ENCODE measurements at places on chromosomes 11 and 22.

DNA sequence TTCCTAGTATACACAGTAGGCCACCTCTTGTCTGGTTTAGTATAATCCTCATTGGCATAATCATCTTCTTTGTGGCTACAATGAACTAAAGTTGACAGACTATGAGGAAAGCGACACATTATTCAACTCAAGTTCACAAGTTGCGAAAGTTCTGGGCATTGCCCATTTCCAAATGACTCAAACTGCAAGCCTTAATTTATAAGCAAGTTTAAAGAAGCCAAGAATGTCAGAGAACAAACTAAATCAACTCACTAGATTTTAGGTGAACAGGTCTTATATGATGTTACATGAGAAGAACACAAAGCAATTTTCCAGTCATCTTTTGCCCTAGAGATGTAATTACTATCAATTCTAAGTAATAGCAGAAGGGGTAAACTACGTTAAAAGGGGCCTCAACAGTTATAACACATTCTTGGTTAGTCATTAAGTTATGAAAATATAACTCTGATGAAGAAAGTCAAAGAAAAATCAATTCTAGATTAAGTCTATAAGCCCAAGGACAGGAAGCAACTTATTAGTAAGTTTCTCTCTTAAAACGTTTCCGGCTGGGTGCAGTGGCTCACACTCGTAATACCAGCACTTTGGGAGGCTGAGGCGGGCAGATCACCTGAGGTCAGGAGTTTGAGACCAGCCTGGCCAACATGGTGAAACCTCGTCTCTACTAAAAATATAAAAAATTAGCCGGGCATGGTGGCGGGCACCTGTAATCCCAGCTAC lies 21.5 kb downstream of the PICALM start:
- DNase-seq = no peak

- no peak for DNase-seq
Observed at GRCh38 chr11:113222241-113222640, 92.1 kb upstream of the TTC12 start.

DNA sequence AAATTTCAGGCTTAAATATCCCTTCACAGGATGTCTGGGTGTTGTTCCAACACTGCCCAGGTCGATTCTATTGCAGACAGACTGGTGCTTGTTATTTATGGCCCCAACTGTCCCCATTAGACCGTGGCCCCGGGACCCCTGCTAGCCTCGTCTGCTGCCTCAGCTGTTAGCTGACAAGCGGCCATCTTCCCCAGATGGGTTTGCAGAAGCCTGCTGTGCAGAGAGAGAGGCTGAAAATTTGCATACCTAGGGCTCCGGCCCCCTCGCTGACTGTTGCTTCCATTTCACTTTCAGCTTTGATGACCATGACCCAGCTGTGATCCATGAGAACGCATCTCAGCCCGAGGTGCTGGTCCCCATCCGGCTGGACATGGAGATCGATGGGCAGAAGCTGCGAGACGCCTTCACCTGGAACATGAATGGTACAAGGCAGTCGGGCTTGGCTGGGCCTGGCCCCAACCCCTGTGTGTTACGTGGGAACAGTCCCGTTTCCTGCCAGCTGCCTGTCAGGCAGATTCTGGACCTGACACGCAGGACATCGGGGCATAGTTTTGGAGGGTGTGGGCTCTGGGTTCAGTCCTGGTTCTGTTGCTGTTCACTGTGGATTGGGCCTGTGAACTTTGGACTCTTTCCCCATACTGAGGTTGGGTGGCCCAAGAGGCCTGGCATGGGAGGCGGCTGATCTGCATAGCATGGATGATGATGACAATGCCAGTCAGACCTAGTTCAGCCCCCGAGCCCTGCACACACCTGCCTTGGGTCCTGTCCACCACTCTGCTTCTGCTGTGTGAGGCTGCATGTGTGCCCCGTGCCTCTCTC lies 16.4 kb downstream of the SMARCB1 start:
- DNase-seq = no peak

- DNase-seq = no peak
Observed at GRCh38 chr22:43707648-43708047, 104.5 kb downstream of the EFCAB6 start.

- DNase-seq = no peak
Observed at GRCh38 chr11:35304386-35304775, 115.0 kb downstream of the SLC1A2 start.

DNA sequence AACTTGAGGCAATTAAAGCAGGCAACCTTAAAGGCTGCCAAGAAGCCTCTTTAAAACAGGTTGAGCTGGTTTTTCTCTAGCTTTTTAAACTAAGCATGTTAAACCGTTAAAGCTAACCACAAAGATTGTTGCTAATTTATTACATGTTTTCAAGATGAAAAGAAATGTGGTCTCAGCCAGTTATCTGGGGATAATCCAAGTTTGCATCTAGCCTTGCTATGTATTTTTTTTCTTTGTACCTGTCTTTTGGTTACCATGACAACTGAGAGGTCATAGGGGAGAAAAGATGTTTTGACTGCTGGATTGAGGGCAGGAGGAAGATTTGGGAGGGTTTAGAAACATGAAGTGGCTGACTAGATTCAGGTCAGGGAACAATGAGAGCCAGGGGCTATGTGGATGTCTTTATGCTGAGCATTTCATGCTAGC lies 19.2 kb upstream of the PGM2L1 start:
- peak; percentile 71 for DNase-seq

GRCh38 chr22:19679522-19680101 lies 34.7 kb upstream of the SEPTIN5 start:
- DNase-seq = no peak

DNA sequence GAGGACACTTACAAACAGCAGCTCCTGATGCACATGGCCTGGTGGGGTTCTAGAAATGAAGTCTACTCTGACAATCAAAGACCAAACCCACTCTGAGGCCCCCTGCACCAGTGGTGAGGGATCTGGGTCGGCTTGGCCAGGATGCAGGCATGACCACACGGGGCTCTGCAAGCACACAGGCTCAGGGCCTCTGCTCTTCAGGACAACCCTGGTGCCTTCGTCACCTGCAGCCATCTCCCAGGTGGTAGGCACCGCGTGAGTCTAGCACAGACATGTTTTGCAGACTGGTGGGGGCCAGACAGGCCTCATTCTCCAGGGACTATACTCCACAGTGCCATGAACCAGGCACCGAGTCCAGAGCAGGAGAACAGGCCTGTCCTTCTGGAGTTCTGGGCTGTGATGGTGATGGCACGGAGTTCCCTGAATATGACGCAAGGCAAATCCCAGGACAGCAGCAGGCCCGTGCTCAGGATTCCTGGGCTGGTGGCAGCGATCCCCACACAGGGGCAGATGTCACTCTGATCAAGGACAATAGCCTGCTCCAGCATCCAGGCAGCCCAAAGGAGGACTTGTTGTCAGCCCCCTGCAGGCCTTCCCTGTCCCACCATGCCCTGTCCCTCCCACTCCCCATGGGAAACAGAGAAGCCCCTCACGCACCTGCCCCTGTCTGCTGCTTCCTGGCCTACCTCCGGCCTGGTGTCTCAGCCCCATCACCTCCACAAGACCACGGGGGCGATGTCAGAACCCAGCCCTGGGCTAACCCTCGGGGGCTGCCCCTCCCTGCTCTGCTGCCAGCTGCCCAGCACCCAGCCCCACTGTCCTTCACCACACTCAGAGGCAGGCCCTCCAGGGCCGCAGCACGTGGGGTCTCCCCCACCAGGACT lies 36.1 kb downstream of the GNB1L start:
- no peak for DNase-seq

GRCh38 chr11:125105926-125106325 lies 5.5 kb downstream of the TMEM218 start:
- DNase-seq = no peak

GRCh38 chr11:14975252-14975587 lies 3.1 kb upstream of the CALCA start:
- no peak for DNase-seq

DNA sequence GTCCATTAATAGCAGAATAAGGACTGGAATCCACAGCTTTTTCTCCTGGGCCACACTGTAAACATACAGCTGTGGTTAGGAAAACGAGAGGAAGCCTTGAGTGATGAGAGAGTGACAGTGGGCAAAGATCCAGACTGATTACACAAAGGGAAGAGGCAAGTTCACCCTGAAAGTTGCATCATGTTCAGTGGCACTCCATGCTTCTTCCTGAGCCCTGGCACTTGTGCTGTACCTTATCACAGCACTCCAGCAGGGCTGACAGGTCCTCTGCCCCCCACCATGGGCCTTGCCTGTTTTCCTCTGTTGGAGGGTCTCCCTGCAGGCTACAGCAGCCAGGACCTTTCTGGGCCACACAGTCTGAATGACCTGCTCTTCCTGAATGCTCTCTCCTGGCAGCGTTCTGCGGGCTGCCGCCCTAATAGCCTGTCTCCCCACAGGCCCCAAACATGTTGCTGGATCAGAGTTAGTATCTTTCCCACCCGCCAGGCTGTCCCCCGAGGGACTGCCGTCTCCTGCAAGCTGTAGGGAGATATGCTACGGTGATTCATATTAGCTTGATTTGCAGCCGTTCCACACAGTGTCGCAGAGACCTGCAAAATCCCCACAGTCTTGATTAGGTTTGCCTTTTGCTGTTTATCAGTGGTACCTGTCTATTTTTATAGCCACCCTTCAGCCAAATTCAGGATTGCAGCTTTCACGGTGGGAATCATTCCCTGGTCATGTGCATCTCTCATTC lies 60.2 kb downstream of the NTM start:
- DNase-seq = peak; percentile 12

GRCh38 chr11:10308201-10308954 lies 3.5 kb downstream of the ADM start:
- no peak for DNase-seq

DNA sequence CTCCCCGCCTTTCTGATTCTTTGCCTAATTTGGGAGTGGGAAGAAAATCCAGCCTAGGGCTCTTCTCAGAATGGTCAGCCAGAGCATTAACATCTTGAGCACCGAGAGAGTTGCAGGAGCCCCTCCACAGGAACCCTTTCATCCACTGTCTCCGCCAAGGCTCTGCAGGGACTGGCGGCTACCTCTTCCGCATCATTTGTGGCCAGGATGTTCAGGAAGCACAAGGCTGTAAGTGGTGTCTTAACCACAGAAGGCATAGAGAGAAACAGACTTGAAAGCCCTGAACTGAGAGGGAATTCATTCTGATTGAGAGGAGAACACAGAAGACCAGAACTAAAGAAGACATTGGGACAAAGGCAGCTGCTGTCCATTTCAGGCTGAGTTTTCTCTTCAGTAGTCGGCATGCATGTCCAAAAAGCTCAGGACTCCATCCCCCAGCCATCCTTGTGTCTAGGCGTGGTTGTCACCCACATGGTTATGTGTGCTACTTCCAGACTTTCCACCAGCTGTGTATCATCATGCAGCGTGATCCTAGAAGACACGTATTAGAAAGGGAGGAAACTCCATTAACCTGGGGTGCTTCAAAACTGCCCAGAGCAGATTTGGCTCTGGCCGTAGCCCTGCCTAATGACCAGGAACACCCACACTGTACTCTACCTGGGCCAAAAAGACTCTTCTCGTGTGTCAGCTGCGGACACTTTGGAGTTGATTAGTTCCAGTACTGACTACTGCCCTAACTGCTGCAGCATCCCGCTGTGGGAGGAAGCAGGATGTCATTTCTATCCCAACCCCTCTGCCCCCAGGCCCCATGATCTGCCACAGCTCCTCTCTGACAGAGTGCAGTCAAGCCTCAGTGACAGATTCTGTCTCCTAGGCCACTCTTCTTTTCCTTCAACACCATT lies 725.1 kb downstream of the NTM start:
- DNase-seq = no peak

GRCh38 chr22:39562839-39563489 lies 7.6 kb upstream of the CACNA1I start:
- DNase-seq = no peak

- no peak for DNase-seq
Observed at GRCh38 chr11:111236383-111236782, 9.1 kb upstream of the POU2AF2 start.

DNA sequence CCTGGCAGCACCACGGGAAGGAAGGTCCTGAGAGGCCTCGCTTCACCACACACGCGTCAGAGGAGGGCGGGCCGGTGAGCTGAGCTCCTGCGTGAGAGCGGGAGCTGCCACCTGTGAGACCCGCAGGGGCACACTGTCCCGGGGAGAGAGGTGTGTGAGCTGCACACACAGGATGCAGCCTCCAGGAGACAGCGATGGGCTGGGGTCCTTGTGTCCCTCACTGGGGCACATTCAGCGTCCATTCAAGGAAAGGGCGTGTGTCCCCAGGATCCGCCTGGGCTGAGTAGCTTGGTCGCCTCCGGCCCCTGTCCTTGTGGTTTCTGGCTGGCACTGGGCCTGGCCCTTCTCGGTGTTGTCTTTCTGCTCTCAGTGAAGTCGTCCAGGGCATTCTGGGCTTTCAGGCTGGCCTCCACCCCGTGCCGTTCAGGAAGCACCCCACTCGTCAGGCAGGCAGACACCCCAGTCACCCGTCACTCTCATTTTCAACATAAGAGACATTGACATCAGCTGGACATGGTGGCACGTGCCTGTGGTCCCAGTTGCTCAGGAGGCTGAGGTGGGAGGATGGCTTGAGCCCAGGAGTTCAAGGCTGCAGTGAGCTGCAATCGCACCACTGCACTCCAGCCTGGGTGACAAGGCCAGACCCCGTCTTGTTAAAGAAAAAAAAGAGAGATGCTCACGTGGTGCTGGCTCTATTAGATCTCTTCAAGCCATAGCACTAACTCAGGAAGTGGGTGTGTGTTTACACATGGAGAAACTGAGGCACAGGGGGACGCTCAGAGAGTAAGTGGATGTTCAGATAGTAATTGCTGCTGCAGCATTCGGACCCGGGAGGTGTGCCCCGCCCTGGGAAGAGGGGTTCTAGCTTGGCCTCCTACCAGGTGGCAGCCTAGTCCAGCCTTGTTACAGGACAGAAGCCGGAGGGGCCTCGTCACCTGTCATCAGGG lies 1081.6 kb downstream of the BRD1 start:
- DNase-seq = no peak

DNA sequence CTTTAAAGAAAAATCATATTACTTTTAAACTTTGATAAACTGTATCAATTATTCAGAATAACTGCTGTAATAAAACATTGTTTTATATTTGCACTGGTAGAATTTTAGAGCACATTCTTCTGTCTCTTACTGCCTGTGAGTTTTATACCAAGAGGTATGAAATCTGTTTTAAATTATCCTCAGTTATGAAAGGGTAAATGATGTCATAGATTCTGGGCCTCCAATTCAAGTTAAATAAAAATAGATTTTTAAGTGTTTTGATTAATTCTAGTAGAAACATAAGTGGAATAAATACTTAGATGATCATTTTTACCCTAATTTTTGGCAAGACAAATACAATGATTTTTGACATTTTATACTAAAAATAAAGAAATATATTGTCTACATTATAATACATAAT lies 93.0 kb downstream of the GUCY1A2 start:
- no peak for DNase-seq

GRCh38 chr11:108618529-108618928 lies 25.0 kb upstream of the EXPH5 start:
- DNase-seq = no peak

GRCh38 chr11:66050581-66051231 lies 1.5 kb upstream of the SF3B2 start:
- DNase-seq = no peak

- peak; percentile 42 for DNase-seq
Observed at GRCh38 chr11:2377511-2378443, 667 bp downstream of the CD81 start.

All from NCI-H1105 (cell line).